Kidney (tissue), 22 donors: ENCODE measurements at places on chromosomes 16 and 17. TPM values are rescaled to one million over a fixed set of nuclear protein-coding genes. Genes with fewer than 3 reads are reported as not detected.

The RAB11FIP4 gene
- total RNA-seq = 32.5 TPM

The KRTAP3-2 gene
- not detected for total RNA-seq

The PPP1R1B gene
- total RNA-seq = 31.1 TPM

- H3K27ac ChIP-seq = no peak overlapping the region
- H3K4me3 ChIP-seq = no peak overlapping the region
- no peak for DNase-seq
- H3K27me3 ChIP-seq = no peaks in the 10 kb centered on the region
Observed at GRCh38 chr17:44297975-44298374, 10.4 kb upstream of the RUNDC3A start.

DNA sequence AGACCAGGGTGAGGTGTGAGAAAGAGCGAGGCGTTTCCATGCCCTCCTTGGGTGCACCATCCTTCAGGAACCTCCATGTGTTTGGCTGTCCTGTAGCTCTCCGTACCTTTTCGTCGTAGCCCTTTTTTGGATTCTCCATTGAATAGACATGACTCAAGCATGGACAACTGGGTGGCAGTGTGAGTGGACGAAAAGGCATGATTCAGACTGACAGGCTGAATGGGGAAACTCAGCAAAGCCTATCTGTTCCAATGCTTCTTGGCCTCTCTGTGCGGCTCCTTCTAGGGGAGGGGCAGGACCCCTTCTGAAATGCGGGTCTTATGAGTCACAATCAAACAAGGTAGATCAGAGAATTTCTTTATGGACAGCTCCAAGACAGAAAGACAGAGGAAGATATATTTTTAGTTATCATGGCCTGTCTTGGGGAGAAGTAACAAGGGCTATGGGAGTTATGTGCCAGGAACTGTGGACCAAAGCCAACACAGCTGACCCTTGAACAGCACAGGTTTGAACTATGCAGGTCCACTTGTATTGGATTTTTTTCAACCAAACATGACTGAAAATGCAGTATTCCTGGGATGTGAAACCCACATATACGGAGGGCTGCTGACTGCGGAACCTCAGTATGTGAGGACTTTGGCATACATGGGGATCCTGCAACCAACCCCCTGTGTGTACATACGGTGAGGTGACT, 22.9 kb downstream of the ADORA2B start:
- H3K4me1 ChIP-seq = peaks cover 10% of the 10 kb centered on the region
- H3K27ac ChIP-seq = no peak overlapping the region
- no peak overlapping the region for H3K4me3 ChIP-seq
- DNase-seq = no peak
- no peaks in the 10 kb centered on the region for H3K36me3 ChIP-seq
- no peaks in the 10 kb centered on the region for H3K27me3 ChIP-seq

- H3K4me3 ChIP-seq = no peak overlapping the region
- H3K27ac ChIP-seq = no peak overlapping the region
- no peak for DNase-seq
- peaks cover 3% of the 10 kb centered on the region for H3K36me3 ChIP-seq
- H3K27me3 ChIP-seq = no peaks in the 10 kb centered on the region
Observed at GRCh38 chr17:78111016-78111726, 17.4 kb downstream of the TMC6 start.

The PYY gene
- not detected for total RNA-seq

DNA sequence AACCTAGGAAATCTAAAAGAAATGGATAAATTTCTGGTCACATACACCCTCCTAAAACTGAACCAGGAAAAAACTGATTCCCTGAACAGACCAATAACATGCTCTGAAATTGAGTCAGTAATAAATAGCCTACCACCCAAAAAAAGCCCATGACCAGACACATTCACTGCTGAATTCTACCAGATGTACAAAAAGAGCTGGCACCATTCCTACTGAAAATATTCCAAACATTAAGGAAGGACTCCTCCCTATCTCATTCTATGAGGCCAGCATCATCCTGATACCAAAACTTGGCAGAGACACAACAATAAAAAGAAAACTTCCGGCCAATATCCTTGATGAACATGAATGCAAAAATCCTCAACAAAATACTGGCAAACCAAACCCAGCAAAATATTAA, 52.9 kb downstream of the TTC19 start:
- no peaks in the 10 kb centered on the region for H3K27me3 ChIP-seq
- no peak overlapping the region for H3K4me3 ChIP-seq
- H3K27ac ChIP-seq = no peak overlapping the region
